Kidney (tissue), 22 donors: ENCODE measurements at places on chromosomes 2 and 18. TPM values are rescaled to one million over a fixed set of nuclear protein-coding genes. Genes with fewer than 3 reads are reported as not detected.

GRCh38 chr18:57748770-57749603 is 54.1 kb downstream of the ATP8B1 start:
- H3K27ac ChIP-seq, result no peak overlapping the region
- H3K4me1 ChIP-seq, result peaks cover 8% of the 10 kb centered on the region
- no peaks in the 10 kb centered on the region for H3K36me3 ChIP-seq
- DNase-seq, result no peak
- no peaks in the 10 kb centered on the region for H3K27me3 ChIP-seq

Gene ITGA4
- total RNA-seq, result 23.5 TPM

DNA sequence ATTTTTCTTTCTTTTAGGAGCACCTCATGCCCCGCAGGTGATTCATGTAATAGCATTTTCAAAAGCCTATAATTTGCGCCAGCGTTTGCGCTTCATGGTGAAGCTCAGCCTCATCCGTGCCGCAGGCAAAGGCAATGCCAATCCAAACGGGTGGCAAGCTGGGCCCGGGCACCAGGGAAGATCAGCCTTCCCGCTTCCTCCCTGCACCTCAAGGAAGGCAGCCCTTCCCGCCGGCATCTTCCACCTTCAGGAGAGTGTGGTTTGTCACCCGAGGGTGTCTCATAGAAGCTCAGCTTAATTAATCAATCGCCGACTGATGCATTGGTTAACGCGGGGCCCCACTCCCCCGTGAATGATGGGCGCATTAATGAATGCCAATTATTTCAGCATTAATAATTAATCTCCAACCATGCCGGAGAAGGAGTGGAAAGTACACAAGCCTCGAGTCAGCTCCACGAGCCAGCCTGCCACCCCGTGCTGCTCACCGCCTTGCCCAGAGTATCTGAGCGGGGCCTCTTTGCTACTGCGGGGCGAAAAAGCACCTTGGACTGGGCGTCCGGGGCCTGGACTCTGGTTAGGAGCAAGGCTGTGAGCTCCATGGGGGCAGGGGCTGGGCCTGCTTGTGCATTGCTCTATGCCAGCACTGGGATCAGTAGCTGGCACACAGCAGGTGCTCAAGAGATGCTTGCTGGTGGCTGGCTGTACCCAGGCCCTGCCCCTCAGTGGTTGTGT is 13.0 kb downstream of the INHBB start:
- no peak overlapping the region for H3K27ac ChIP-seq
- DNase-seq, result no peak
- H3K27me3 ChIP-seq, result no peaks in the 10 kb centered on the region

Gene ABCG8
- total RNA-seq, result 0.13 TPM

GRCh38 chr2:45654250-45654649 is 2.8 kb downstream of the PRKCE start:
- H3K4me3 ChIP-seq, result no peak overlapping the region
- no peak overlapping the region for H3K27ac ChIP-seq
- peaks cover 21% of the 10 kb centered on the region for H3K4me1 ChIP-seq
- H3K36me3 ChIP-seq, result no peaks in the 10 kb centered on the region
- H3K27me3 ChIP-seq, result no peaks in the 10 kb centered on the region
